T-helper 9 cell (primary cell): ENCODE measurements at places on chromosomes 5 and 9.

DNA sequence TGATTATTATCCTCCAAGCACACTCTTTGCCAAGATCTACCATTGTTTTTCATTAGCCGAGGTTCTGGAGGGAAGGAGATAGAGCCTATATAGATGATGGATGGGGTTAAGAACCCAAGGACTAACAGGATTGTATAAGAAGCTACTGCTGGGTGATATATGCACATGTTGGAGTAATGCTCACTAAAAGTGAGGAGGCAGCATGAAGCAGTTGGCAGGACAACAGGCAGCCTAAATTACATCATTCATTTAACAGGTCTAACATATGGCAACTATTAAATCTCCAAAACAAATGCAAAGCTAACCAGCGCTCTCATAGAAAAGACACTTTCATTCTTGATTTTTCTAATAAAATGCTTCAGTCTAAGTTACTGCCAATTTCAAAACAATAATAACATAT lies 293.2 kb downstream of the EPB41L4A start:
- no peak for DNase-seq

DNA sequence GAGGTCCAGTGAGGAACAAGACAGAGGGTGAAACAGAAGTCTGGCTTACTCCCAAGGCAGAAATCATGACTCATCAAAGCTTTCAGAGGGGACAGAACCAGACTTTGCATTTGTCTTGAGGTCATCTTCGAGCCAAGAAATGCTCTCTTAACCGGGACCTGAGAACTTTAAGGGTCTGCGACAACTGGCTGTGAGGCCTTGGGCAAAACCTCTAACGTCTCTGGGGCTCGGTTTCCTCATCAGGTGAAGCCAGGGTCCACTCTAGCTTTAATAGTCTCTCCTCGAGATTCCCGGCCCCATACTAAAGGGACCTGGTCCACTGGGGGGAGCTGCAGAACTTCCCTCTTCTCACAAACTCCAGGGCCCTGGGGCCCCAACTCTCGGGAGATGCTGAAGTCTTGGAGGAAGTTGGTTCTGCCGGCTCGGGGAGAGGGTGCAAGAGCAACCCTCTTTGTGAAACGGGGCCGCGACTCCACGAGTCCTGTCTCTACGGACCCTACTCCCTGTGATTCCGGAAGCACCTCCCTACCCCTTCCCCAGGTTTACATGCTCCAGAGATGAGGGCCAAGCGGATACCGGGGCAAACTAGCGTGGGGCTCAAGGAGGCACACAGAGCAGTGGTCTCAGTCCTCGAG lies 2.6 kb downstream of the GLIS3 start:
- no peak for DNase-seq

GRCh38 chr5:160621526-160621925 lies 199.9 kb downstream of the PTTG1 start:
- DNase-seq: no peak

- DNase-seq: no peak
Measured at GRCh38 chr9:34252016-34252415, 73.2 kb downstream of the UBAP1 start.

- DNase-seq: no peak
Measured at GRCh38 chr5:91611746-91612145, 228.6 kb upstream of the ARRDC3 start.

GRCh38 chr5:35320029-35320428 lies 89.7 kb upstream of the PRLR start:
- DNase-seq: no peak

GRCh38 chr5:142095651-142096330 lies 12.8 kb upstream of the NDFIP1 start:
- DNase-seq: peak; percentile 68

GRCh38 chr9:120715389-120715924 lies 1.2 kb upstream of the MEGF9 start:
- DNase-seq: peak; percentile 2

DNA sequence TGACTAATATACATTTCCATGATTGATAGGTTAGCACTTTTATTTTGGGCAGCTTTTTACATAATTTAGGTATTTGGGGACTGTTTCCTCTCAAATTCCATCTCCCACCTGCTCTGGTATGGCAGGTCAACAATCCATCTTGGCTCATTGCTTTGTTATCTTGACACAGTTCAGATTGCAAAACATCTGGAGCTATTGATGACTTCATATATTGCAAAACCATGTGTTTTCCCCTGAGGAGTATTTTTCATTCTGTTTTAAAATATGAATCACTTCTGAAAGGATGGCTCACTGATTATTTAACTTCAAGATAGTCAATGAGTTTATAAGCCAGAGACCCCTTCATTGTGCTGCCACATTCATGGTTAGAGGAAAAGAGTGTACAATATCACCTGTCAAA lies 1206.0 kb upstream of the C9orf72 start:
- DNase-seq: no peak

GRCh38 chr5:143870362-143870761 lies 58.4 kb downstream of the HMHB1 start:
- no peak for DNase-seq

- no peak for DNase-seq
Measured at GRCh38 chr5:120088412-120088811, 375.7 kb upstream of the PRR16 start.

GRCh38 chr9:124122321-124122720 lies 110.8 kb downstream of the LHX2 start:
- DNase-seq: no peak

- DNase-seq: no peak
Measured at GRCh38 chr9:111662576-111663300, 1.3 kb downstream of the GNG10 start.

DNA sequence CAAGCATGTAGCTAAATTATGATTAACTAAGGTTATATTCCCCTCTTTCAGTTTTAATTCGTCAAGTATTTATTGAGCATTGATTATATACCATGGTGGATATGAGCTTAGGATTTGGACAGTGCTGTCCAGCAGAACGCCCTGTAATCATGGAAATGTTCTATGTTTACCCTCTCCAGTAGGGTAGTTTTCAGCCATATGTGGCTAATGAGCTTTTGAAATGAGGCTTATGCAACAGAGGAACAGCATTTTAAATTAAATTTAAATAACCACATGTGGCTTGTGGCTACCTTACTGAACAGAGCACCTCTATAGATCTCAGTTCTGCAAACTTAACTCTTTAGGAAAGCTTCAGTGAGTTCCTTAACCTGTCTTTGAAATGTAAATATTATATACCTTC lies 59.1 kb downstream of the JMY start:
- no peak for DNase-seq
